SW480 (cell line): ENCODE measurements at places on chromosomes 2 and 18.

DNA sequence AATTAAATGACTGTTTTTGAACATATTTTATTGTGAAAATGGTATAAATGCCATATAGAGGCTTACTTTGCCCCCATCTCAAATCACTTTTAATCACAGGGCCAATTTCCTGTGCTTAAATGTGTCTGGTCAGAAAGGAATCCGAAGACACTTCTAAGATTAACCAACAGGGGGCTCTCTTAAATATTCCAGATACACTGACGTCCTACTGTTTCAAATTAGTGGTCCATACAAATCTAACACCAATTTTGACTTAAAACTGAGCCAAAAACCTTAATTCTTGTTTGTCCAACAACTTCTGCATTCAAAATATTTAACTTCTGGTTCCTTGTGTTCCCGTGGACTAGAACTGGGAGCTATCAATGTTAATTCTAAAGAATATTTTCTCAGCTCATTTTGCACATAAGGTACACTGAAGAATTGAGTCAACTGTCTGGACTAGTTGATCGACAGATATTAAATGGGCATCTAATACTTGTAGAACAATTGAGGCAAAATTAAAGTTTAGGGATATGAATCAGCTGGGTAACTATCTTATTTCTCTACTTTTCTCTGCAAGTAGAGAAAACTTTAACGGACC is 557.5 kb downstream of the ARHGAP15 start:
- peak; percentile 7 for DNase-seq

DNA sequence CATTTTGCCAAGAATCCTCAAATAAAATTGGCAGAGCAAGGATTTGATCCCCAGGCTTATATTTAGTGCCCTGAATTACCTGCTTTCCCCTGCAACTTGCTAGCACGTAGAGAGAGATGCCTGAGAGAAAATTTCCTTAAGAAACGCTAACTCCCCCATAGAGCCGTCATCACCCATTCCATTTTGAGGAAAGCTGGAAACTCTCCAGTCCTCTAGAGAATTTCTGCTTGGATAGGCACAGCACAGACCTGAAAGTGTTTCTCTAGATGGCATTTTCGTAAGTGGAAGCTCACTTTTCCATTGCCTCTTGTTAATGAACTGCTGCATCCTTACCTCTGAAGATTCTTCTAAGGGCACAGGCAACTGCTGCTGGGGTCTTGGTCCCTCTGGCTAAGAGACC is 277.8 kb upstream of the SIX2 start:
- DNase-seq, result no peak

GRCh38 chr2:100196786-100197494 is 54.5 kb upstream of the AFF3 start:
- no peak for DNase-seq

- DNase-seq, result no peak
Measured at GRCh38 chr2:64040161-64040560, 20.9 kb upstream of the VPS54 start.

- DNase-seq, result no peak
Measured at GRCh38 chr2:192604295-192604694, 409.6 kb upstream of the TMEFF2 start.

DNA sequence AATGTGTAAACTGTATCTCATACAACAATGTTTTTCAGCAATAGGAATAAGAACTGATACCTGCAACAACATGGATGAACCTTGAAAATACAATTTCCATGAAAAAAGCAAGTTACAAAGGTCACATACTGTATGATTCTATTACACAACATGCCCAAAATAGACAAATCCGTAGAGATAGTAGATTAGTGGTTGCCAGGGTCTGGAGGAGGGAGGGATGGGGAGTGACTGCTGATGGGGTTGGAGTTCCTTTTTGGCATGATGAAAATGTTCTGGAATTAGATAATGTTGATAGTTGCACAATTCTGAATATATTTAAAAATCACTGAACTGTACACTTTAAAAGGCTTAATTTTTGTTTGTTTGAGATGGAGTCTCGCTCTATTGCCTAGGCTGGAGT is 33.8 kb downstream of the UBXN4 start:
- DNase-seq, result no peak

- no peak for DNase-seq
Measured at GRCh38 chr2:31888550-31888949, 122.3 kb downstream of the MEMO1 start.

DNA sequence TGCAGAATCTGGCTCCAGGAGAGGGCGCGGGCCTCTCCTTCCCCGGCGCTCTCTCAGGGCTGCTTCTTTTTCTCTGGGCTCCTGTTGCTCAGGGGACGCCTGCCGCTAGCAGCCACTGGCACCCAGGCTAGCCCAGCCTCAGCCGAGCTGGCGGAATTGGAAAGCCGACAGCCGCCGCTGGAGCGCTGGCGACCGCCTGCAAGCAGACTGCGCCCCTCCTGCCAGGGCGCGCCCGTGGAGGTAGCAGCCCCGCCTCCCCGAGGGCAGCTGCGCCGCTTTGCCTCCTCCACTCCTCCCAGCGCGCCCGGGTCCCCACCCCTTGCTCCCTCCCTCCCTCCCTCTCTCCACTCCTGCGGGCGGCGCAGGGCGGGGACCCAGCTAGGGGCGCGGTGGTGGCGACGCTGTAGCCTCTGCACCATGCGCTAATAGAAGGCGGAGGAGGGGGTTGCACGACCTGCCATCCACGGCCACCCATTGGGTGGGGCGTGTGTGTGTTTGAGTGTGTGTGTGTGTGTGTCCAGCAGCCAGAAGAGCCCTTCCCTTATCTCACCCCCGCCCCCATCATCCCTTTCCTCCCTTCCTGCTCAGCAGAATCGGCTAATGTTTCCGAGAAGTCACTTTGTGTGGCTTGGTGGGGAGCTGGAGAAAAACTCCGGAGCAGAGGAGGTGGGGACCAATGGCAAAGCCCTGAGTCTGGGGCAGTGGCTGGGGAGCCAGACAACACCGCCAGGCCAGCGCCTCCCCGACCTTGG is at the start of gene SCN9A:
Gene SCN9A, minus strand, starts transcription at position 209 of the 752 bp plus-strand sequence. CDS start 64,188 bp downstream, outside the sequence.
- DNase-seq, result peak; percentile 87

DNA sequence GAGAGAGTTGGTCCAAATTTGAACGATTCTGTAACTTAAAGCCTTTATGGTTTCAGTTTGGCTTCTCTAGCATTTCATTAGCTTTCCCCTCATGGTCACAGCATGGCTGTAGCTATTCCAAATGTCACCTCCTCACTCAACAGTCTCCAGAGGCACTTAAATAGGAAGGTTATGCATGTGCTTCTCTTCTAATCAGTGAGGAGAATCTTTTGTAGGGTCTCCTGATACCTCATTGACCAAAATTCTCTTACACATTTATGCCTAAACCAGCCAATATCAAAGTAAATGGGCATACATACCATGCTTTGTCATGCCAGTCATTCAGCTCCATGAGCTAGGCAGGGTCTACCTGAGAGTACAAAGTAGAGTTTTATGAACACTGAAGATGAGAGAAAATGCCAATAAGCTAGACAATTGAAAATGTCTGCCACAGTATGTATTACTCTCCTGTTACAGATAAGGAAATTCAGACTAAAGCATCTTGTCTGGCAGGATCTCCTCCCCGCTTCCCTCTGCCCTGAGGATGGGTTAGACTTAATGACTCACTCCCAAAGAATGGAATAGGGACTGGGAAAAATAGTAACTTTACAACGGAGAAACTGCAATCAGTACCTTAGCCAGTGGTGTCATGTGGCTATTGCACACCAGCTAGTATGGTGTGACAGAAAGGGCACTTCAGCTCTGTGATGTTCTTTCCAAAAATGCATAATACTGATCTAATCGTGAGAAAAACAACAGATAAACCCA is 15.4 kb downstream of the DSG2 start:
- DNase-seq, result peak; percentile 43

DNA sequence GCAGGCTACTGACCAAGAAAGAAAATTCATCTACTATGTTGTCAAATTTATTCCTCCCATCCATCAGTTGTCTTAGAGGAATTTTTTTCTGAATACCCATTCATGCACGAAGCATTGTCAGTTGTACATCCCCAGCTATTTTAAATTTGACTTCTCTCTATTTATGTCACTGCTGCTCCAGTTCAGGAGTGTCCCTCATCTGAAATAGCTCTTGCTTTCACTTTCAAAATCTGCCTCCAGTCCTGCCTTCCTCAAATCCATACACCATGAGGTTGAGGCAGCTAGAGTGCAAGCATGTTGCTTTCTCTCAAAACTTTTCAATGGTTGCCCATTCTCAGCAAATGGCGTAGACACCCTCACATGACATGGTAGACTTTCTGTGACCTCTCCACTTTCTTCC is 335.4 kb upstream of the CDH2 start:
- DNase-seq, result no peak

GRCh38 chr2:236998758-236999157 is 86.9 kb upstream of the COPS8 start:
- DNase-seq, result no peak

DNA sequence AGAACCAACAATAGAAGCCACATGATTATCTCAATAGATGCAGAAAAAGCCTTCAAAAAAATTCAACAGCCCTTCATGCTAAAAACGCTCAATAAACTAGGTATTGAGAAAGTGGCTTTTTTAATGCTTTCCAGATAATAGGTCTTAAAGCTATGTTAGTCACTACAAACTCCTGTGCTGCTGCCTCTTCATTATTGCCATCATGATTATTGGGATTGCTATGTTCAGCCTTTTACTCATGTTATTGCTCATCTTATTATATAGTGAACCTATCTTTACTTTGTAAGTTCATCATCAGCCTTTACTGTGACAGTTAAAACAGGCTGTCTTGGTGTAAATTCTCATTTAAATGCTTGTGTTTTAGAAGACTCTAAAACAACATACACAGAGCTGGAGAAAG is 1557.2 kb upstream of the ZEB2 start:
- DNase-seq, result no peak

DNA sequence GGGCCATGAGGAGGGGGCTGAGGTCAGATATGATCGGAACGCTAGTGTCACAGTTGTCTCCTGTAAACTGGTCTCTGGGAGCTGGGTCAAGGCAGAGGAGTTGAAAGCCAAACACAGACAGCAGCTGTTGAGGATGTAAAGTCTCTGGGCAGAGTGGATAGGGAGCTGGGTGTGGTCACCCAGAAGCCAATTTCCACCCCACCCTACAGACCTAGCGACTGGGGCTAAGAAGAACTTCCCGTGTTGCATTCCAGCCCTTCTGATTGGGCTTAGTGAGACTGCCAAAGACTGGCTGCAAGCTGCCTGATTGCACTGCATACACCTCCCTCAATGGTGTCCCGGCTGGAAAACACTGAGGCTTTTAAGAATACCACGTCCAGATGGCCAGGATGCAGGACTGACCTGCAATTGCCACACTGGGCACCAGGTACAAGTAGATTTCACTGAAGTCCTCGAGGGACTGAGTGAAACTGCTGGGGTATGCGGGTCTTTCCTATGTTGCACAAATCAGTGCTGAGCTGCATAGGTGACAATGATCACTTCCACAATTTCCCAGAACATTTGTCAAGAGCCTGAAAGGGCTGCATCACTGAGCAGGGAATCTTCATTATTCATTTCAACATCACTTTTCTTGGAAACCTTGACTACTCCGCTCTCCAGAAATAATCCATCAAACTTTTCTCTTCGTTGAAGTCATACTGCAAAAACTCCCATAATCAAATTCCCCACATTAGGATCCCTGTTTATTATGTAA is 43.1 kb upstream of the EML4 start:
- DNase-seq, result peak; percentile 67

DNA sequence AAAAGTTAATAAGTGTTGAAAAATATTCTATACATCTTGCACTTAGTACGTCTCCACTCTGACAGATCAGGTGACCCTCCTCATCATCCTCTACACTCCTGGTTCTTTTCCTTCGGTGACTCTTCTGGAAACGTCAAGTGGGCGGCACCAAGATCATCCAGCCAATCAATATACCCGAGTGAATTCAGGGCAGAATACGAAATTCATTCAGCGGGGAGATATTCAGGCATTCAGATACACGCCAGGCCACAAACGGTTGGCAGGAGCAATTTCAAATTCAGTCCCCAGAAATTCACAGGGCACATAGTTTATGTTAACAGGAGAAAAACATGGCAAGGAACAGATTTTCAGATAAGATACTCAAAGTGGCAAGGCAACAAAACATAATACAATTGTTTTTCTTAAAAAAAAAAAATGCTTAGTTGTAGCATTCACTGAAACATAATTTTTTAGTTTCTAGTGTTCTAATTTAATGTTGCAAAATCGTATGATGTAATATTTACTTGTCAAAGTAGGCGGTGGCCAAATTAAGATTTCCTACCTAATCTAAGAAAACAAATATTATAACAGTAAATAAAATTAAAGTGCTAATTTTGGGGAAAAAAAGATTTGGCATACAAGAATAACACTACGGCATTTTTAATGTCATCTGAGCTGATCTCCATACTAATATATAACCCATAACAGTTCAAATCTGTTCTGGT is 4.2 kb downstream of the CLK1 start:
- no peak for DNase-seq

- DNase-seq, result no peak
Measured at GRCh38 chr2:59935005-59935404, 618.4 kb downstream of the BCL11A start.

- peak; percentile 3 for DNase-seq
Measured at GRCh38 chr18:31710826-31711225, 26.4 kb upstream of the B4GALT6 start.

DNA sequence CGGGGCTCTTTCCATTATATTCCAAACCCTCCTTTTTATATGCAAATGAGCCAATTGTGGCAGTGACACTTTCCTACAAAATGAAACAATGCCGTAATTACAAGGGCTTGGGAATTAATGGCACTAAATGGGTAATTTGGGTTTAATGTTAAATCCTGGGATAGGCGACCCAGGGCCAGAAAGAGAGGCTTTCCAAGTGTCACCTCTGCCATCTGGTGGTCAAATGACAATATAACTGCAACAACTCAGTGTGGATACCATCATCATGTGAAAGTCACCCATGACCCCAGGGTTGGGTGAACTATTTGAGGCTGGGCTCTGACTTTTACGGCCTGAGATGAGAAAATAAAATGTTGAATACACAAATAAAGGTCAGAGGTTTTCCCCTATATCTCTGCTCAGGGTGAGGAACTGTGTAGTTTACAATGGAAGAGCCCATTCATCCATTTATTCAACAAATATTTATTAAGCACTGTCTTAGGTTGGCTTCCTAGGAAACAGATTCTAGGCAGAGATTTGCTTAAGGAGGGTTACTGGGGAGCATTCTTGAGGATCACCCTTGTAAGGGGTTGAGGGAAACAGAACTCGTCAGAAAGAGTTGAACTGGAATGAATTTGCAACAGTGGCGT is 13.6 kb upstream of the THADA start:
- peak; percentile 46 for DNase-seq
